Endodermal cell (in vitro differentiated cells): ENCODE measurements at places on chromosomes 5 and 9. TPM values are rescaled to one million over a fixed set of nuclear protein-coding genes. Genes with fewer than 3 reads are reported as not detected.
A peak's percentile ranks its signal among the peaks of the same experiment; 100 is the strongest.

- no peak for DNase-seq
Measured at GRCh38 chr5:141882594-141883183, 4.5 kb upstream of the PCDH1 start.

The DROSHA gene
- total RNA-seq: 115 and 116 TPM in 2 replicates

- DNase-seq: no peak
Measured at GRCh38 chr5:109553846-109554245, 135.9 kb upstream of the MAN2A1 start.

GRCh38 chr9:88378317-88378716 lies 9.9 kb upstream of the SPIN1 start:
- peak; percentile 84 for DNase-seq

The BAAT gene
- 0.14 TPM in 1 of 2 replicates, not detected in the other for total RNA-seq

- no peak for DNase-seq
Measured at GRCh38 chr9:130107955-130108354, 54.2 kb downstream of the GPR107 start.

The SPINK13 gene
- not detected in 3 replicates for total RNA-seq

The IL5 gene
- not detected in 2 replicates for total RNA-seq

The PHYHD1 gene
- 13.8 to 15.2 TPM (median 15.0 TPM) in 3 replicates for total RNA-seq

The ALDOB gene
- not detected in 2 replicates for total RNA-seq

The CSF1R gene
- total RNA-seq: 0.19 TPM in 1 of 3 replicates, not detected in the others

DNA sequence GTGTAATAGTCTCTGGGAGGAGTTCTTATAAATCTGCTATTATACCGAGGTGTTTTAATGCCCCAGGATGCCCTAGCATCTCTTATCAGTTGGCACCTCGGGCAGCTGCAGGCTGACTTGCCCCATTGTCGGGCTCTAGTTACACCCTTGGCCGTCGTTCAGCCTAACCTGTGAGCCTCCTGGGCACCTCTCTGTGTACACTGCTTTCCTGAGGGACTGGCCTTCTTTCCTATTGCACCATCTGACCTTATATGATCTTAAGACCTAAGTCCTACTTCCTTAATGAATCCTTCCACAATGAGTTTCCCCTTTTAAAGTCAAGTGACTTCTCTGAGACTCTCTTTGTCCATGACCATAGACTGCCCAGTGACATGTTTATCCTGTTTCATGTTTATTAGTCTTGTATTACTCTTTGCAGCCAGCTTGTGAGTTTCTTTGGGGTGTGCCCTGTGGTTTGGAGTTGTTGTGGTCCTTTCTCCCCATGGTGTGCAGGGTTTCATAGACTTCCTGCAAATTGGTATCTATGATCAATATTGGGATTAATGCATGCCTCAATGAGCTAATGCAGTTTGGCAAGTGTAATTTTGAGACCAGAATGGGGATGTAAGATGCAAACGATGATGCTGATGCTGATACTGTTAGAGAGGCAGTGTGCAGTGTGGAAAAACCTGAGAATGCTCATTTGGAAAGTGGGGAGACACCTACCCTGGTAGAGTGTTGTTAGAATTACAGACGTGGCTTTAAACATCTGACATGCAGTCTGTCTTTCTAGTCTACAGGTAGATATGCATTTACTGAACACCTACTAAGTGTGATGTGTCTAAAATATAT lies 4.9 kb downstream of the DAPK1 start:
- DNase-seq: no peak

- DNase-seq: no peak
Measured at GRCh38 chr5:56954262-56954661, 2.3 kb upstream of the MIER3 start.
